ENCODE measurements at places on chromosomes 6 and 20.

- H3K27ac ChIP-seq: peak overlapping the region; percentile 58
- peaks cover 56% of the 10 kb centered on the region for H3K4me1 ChIP-seq
- no peak overlapping the region for H3K4me3 ChIP-seq
- peaks cover 2% of the 10 kb centered on the region for H3K36me3 ChIP-seq
- DNase-seq: no peak
Measured at GRCh38 chr6:106056060-106056745, 29.9 kb upstream of the PRDM1 start.

GRCh38 chr6:121971931-121972335 is 427.5 kb upstream of the HSF2 start:
- no peak overlapping the region for H3K27ac ChIP-seq
- DNase-seq: no peak
- peaks cover 11% of the 10 kb centered on the region for H3K4me1 ChIP-seq
- H3K27me3 ChIP-seq: no peaks in the 10 kb centered on the region
- no peaks in the 10 kb centered on the region for H3K36me3 ChIP-seq
- H3K4me3 ChIP-seq: no peak overlapping the region

- peaks cover 53% of the 10 kb centered on the region for H3K4me1 ChIP-seq
- H3K27me3 ChIP-seq: no peaks in the 10 kb centered on the region
- H3K4me3 ChIP-seq: no peak overlapping the region
- H3K27ac ChIP-seq: peak overlapping the region; percentile 98
Measured at GRCh38 chr6:6971369-6971768, 136.4 kb upstream of the RREB1 start.

DNA sequence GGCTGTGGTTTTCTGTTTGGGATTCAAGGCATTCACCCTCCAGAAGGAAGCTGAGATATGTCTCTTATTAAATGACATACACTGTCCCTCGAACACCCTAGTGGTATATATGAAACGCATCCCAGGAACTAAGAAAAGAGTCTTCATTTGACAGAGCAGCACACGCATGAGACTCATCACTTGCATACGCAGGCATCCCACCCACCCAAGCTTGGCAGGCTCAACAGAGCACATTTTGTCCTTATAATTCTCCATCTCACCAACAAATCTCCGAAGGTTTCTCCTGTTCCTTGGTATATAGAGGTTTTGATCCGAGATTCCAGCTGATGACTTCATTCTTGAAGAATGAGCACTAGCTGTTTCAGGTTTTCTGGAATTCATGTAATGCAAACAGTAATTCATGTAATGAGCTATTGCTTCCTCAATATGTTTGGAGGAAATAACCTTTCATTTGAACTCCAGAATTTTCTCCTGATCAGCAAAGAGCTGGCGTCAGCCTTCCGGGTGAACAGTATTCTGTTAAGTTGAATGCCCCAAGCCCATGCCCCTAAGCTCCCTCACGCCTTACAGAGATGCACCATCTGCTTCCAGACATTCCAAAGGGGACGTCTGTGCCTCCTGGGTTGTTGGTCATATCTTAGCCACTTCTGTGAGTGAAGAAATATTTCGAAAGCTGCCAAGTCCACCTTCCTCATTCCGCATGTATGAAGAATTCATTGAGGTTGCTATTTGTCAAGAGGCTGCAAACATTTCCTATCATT is 66.0 kb upstream of the CDH4 start:
- H3K27me3 ChIP-seq: no peaks in the 10 kb centered on the region
- H3K4me1 ChIP-seq: peaks cover 16% of the 10 kb centered on the region
- H3K27ac ChIP-seq: no peak overlapping the region
- no peaks in the 10 kb centered on the region for H3K36me3 ChIP-seq

GRCh38 chr20:9516234-9516871 is 2.0 kb downstream of the LAMP5 start:
- H3K36me3 ChIP-seq: no peaks in the 10 kb centered on the region
- H3K27me3 ChIP-seq: no peaks in the 10 kb centered on the region
- H3K4me1 ChIP-seq: no peaks in the 10 kb centered on the region
- H3K4me3 ChIP-seq: no peak overlapping the region
- no peak overlapping the region for H3K27ac ChIP-seq

DNA sequence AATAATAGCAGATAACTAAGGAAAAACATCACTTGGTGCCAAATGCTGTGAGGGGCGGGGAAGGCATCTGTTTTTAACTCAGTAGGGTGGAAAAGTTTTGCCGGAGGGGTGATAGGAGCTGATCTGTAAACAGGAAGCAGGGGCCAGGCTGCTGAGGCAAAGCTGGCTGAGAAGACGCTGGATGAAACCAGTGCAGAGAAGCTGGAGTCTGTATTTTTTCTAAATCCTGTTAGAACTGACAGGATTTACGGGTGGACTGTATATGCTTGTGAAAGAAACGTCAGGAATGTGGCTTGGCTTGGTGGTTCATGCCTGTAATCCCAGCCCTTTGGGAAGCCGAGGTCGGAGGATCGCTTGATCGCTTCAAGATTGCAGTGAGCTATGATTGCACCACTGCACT is 5.6 kb downstream of the PCMTD2 start:
- H3K36me3 ChIP-seq: peaks cover 5% of the 10 kb centered on the region
- no peak for DNase-seq
- no peaks in the 10 kb centered on the region for H3K4me1 ChIP-seq

DNA sequence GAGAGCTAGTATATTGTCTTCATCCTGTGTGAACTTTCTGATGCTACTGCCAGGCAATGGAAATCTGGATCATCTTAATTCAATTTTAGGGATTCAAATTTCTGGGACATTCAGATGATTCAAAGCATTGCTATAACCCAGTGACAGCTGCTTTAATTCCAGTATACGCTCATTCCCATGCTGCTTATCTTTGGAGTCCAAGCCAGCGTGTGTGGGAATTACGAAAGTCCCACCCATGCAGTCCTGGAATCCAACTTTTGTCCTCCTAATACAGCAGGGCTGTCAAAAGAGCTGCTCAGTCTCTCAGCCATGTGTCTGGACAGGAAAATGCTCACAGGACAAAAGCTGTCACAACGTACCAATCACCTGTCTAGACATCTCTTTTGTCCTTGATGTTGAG is 219.8 kb downstream of the LAMA2 start:
- H3K4me3 ChIP-seq: no peak overlapping the region
- DNase-seq: no peak
- no peak overlapping the region for H3K27ac ChIP-seq
- H3K27me3 ChIP-seq: no peaks in the 10 kb centered on the region

DNA sequence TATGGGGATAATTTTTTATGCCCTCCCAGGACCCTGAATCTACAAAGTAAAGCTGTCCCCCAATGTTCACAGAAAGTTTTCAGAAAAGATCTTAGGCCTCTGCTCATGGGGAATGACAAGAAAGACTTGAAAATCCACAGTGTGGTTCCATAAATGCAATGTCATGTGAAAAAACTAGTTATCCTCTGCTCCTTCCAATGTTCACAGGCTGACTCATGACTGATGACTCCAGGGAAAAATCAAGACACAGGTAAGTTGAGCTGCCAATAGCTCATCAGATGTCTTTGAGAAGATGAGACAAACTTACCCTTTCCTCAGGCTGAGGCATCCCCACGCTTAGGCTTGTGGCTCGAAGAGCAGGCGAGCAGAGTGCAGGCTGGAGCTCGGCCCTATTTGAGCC is 14.8 kb upstream of the BCLAF1 start:
- no peaks in the 10 kb centered on the region for H3K4me1 ChIP-seq
- H3K27me3 ChIP-seq: no peaks in the 10 kb centered on the region
- no peak for DNase-seq
- H3K36me3 ChIP-seq: no peaks in the 10 kb centered on the region
- no peak overlapping the region for H3K27ac ChIP-seq

- DNase-seq: no peak
- no peaks in the 10 kb centered on the region for H3K4me1 ChIP-seq
- H3K27me3 ChIP-seq: no peaks in the 10 kb centered on the region
- H3K36me3 ChIP-seq: no peaks in the 10 kb centered on the region
Measured at GRCh38 chr6:37451441-37452193, 18.6 kb downstream of the CMTR1 start.

DNA sequence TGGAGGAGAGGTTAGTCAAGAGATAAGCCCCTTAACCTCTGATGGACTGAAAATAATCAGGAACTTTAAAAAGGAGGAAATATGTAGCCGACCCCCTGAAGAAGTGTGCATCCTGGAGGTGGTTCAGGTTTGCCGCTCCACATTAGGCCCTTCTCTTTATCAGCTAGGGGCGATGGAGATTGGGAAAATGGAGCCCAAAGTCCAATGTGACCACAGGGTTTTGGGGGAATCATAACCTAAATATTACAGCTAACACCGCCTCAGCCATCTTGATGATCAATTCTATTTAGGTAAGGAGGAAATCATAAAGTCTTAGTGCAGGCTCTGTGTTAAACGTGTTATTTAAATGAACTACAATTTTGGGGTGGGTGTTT is 1.2 kb downstream of the OGFRL1 start:
- H3K4me3 ChIP-seq: peak overlapping the region; percentile 72
- no peaks in the 10 kb centered on the region for H3K36me3 ChIP-seq
- no peak overlapping the region for H3K27ac ChIP-seq
- DNase-seq: no peak
- peaks cover 23% of the 10 kb centered on the region for H3K4me1 ChIP-seq

DNA sequence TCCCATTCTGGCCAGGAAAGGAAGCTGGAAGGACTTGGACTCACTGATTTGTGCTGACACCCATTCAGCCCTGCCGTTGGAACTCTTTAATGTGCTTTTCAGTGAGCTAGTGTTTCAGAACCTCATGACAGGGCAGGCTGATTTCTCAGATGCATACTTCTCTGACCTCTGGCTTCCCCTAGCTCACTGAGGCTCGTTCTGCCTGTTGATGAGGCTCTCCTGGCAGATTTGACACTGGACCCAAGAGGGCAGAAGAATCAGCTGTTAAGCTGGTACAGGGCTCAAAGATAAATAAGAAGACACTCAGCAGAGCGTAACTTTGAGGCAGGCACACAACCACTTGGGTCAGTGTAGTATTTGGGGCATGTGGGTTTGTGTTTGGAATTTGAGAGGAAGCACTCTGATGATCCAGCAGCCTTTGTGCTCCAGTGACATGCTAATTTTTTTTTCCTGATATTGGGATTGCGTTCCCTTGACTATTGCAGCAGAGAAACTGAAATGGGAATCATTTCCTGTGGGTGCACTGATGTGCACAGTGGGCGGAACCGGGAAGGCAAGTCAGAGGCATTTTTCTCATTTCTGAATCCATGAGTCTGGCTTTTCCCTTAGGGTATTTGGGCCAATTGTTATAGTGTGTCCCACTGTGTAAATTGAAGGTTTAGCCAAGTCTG is 80.2 kb downstream of the CARMIL1 start:
- H3K27ac ChIP-seq: peak overlapping the region; percentile 70
- no peak for DNase-seq
- no peaks in the 10 kb centered on the region for H3K36me3 ChIP-seq
- H3K27me3 ChIP-seq: no peaks in the 10 kb centered on the region

DNA sequence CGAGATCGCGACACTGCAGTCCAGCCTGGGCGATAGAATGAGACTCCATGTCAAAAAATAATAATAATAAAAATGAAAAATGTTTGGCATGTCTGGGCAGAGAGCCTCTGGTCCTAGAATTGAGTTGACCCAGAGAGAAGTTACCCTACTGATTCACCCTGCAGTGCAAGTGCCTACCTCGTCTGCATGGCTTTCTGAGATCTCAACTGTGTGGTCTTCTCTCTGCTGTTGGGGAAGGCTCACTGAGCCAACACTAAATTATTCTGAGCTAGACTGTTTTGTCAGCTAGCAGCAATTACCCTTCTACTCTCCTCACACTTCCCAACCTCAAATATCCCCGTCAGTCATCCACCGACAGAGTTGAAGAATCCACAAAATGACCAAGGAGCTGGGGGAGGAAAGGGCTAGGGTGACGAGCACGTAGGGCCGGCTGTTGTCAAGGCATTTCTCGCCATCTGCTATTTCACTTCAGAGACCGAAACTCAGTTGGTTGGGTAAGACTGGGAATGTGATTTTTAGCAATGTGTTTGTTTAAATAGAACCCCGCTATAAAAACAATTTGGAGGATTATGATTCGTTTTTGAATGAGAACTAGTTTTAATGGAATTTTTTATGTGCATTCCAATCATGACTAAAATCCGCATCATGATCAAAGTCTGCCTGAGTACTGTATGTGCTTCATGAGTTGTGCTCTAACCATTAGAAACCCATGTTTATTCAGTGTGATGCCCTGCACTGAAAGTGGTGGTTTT is 9.4 kb downstream of the MAS1 start:
- no peak overlapping the region for H3K4me3 ChIP-seq
- H3K36me3 ChIP-seq: no peaks in the 10 kb centered on the region
- no peak for DNase-seq
- H3K4me1 ChIP-seq: no peaks in the 10 kb centered on the region
- H3K27me3 ChIP-seq: no peaks in the 10 kb centered on the region
